Bronchial epithelial cell (primary cell): ENCODE measurements at places on chromosomes 4 and X. TPM values are rescaled to one million over a fixed set of nuclear protein-coding genes. Genes with fewer than 3 reads are reported as not detected.

DNA sequence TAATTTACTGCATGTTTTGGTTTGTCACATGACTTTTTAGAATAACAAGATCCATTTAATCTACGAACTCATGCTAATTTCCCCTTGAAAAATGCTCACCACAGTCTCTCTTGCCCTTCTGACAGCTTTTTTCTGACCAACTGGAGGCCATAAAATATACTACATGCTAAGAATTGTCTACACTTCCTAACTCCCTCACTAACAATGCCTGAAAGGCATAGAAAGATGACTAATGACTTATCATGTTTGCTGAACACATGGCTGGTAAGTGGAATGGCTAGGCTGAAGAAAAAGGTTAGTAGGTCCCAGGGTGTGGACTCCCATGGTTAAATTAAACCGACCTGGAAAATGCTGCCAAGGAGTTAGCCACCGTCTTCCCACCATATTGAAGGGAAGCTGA lies 309.9 kb downstream of the SPOCK3 start:
- DNase-seq: peak; percentile 88

GRCh38 chr4:6538575-6538974 lies 36.4 kb upstream of the MAN2B2 start:
- DNase-seq: no peak

- no peak for DNase-seq
Measured at GRCh38 chr4:48187813-48188212, 53.8 kb upstream of the TXK start.

- no peak for DNase-seq
Measured at GRCh38 chrX:29870608-29871007, 344.8 kb upstream of the MAGEB2 start.

- DNase-seq: no peak
Measured at GRCh38 chr4:36508394-36508793, 227.0 kb downstream of the DTHD1 start.

DNA sequence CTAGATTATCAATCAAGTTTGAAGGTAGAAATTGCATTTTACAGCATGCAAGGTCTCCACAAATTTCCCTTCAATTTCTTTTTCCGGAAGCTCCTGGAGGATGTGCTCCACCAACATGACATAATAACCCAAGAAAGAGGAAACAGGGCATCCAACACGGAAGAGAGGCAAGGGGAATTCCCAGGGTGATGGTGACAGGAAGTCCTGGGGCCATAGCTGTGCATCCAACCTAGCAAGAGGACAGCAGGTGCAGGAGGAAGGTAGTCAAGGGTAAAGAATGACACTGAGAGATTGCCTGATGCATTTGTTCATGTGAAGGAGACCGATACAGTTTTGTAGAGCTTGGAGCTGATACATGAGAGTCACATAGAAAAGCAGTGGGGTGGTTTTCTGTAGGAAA lies 115.7 kb upstream of the LSM6 start:
- DNase-seq: no peak

- DNase-seq: peak; percentile 69
Measured at GRCh38 chr4:124642846-124643245, 69.7 kb downstream of the ANKRD50 start.

Gene HSFX2
- total RNA-seq: not detected in 2 replicates

Gene GNRHR
- total RNA-seq: under 0.01 and 0.13 TPM in 2 replicates

Gene CCDC160
- not detected in 2 replicates for total RNA-seq
